ENCODE measurements at places on chromosomes 7 and 10. TPM values are rescaled to one million over a fixed set of nuclear protein-coding genes. Genes with fewer than 3 reads are reported as not detected.

The IL2RA gene
- 5.3 TPM for total RNA-seq

- no peak for DNase-seq
Observed at GRCh38 chr7:159091041-159091440, 53.6 kb downstream of the VIPR2 start.

DNA sequence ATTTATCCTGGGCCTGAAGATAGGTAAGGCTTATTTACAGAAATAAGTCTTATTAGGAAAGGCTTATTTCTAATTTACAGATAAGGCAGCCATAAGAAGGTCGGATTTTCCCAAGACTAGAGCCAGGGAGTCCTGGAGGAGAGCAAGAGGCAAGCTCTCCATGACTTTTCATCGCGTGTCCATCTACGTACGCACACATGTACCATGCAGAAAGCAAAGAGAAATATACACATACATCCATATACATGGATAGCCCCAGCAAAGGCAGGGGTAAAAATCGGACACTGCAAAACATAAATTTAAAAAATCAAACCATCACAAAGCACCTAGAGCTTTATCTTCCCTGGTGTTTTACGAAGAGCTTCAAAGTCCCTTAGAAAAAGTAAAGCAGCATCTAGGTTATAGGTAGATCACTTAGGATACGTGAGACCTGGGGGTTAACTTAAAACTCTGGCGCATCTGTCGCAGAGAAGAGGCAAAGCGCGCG, 25.8 kb upstream of the ZRANB1 start:
- no peak for DNase-seq

DNA sequence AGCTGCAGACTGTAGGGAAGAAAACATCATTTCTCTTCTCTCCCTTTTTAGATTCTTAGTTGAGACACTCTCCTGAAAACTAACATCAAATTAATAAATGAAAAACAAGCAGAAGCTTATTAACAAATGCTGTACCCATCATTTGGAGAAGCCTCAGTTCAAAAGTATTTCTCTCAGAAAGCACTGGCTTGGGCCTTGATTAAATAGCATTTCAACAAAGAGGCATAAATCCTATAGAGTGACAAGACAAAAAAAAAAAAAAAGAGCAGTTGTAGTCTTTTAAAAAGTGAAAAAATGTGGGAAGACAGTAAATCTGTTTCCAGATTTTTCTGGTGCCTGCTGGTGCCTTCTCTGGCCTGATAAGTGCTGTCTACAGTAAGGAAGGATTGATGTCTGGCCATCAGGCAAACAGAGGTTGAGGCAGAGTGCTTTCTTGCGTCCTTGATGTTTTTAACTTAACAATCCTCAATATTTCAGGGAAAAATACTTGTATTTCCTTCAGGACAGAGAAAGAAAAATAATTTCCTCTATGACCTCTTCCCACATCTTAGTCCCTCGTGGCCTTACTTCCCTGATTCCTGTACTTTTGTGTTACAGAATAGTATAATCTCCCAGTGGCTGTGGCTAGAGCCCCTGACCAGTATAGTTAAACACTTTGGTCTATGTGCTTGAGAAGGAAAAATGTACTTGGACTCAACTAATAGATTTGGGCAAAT, 300.5 kb downstream of the HGF start:
- no peak for DNase-seq

The GIMAP2 gene
- total RNA-seq: 29.8 TPM
